ENCODE measurements at places on chromosomes 13 and 19.
A peak's percentile ranks its signal among the peaks of the same experiment; 100 is the strongest.

GRCh38 chr13:27251166-27252091 lies at the start of gene RPL21:
RPL21 (plus strand) TSS chr13:27251558; CDS start chr13:27253777, 2,219 bp downstream.
- DNase-seq: peak; percentile 99

DNA sequence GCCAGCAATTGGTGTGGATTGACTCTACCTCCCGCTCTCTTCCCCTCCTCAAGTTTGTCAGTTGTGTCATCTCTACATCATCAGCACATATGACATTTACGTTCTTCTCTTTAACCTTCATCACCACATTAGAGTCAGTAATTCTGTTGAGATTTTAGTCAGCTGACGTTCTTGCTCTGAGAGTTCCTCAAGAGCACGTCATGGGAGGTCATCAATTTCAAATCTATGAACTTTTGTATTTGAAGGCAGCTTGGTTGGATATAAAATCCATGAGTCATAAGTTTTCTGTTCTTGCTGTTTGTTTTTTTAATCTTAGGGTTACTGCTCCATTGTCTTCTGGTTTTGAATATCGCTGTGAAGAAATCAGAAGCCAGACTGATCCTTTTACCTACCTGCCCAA lies 21.8 kb upstream of the ARGLU1 start:
- peak; percentile 31 for DNase-seq

- DNase-seq: peak; percentile 80
Measured at GRCh38 chr19:50300814-50301606, 28.2 kb downstream of the KCNC3 start.

- no peak for DNase-seq
Measured at GRCh38 chr19:58117841-58118575, 20.0 kb upstream of the ZSCAN18 start.

DNA sequence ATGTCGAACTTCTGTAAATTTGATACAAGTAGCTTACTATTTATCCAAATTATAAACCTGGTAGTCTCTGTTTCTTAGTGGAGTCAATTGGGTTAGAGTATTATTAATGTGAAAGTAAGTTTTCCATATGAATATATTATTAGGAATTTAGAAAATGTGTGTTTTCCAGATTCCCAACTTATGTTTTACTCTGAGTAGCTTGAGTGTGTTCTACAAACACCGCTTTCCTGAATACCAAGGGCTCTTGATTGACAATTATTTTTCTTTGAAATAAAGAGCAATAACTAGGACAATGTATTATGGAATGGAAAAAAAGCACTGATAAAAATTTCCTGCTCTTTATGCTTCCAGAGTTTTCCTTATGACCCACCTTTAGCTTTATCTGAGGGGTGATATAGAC lies 233.6 kb downstream of the POSTN start:
- DNase-seq: no peak

- peak; percentile 45 for DNase-seq
Measured at GRCh38 chr13:51844862-51845573, at the start of gene TMEM272. TMEM272 (minus strand) TSS chr13:51845177; CDS start chr13:51838530, 6,647 bp downstream.

GRCh38 chr13:60226507-60226906 lies 62.8 kb upstream of the DIAPH3 start:
- DNase-seq: peak; percentile 48

DNA sequence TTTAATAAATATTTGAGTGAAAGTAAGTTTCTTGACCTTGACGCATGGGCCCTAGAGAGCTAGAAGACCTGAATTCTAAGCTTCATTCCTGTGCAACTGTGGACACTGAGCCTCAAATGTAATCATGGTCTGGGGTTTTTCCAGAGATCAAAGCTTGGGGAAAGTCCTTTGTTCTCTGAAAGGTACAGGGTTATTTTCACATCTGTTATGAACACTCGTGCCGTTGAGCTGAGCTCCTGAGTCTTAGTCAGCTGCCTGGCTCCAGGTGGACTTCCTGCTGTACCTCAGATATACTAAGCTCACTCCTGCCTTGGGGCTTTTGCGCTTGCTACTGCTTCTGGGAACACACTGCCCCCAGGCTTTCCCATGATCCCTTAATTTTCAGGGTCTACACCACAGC lies 7.5 kb upstream of the ZBTB32 start:
- no peak for DNase-seq

- no peak for DNase-seq
Measured at GRCh38 chr13:27744801-27745200, 47.5 kb upstream of the GSX1 start.

- no peak for DNase-seq
Measured at GRCh38 chr13:107374038-107374437, 806.1 kb upstream of the ARGLU1 start.

GRCh38 chr13:29805994-29806979 lies 44.1 kb downstream of the UBL3 start:
- DNase-seq: no peak

- DNase-seq: peak; percentile 55
Measured at GRCh38 chr19:18300930-18301717, 19.7 kb upstream of the JUND start.

GRCh38 chr13:26482451-26483197 lies 74.9 kb upstream of the WASF3 start:
- peak; percentile 86 for DNase-seq

DNA sequence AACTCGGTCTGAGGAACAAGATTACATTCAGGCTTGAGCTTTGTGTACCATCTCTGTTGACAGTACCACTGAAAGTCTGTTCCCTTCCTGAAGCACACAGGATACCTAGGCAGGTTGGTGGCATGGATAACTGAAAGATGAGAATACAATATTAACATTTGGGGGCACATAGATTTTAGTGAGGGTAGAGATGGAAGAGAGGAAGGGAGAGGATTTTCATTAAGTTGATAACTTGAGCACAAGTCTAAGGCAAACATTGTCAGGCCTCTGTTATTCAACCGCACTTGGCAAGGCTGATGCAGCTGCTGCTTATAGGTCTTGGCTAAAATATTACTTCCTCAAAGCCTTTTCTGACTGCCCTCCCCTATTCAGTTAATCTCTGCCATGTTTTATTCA lies 10.9 kb downstream of the MIR17HG start:
- DNase-seq: no peak

GRCh38 chr13:48603375-48603774 lies 50.4 kb upstream of the CYSLTR2 start:
- no peak for DNase-seq

DNA sequence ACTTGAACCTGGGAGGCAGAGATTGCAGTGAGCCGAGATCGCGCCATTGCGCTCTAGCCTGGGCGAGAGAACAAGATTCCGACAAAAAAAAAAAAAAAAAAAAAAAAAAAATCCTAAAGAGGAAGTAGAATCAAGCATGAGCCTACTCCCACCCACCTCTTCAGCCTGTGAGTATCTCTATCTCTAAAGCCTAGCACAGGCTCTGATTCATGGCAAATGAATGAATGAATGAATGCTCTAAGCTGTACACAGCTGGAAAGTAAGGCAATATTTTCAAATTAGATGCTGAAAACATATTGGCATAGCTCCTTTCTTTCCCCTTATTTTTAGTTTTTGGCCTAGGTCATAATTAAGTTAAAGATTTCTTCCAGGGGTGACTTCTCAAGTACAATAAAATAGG lies 35.7 kb upstream of the FAM216B start:
- no peak for DNase-seq

- DNase-seq: peak; percentile 88
Measured at GRCh38 chr19:49680421-49681351, 3.6 kb downstream of the PRMT1 start.
